ENCODE measurements at places on chromosomes 12 and 14. TPM values are rescaled to one million over a fixed set of nuclear protein-coding genes. Genes with fewer than 3 reads are reported as not detected.

- no peak for DNase-seq
These were observed 10.8 kb downstream of the PLA2G1B start for GRCh38 chr12:120316798-120317223.

- peak; percentile 57 for DNase-seq
These were observed 23.8 kb upstream of the PHC1 start for GRCh38 chr12:8890313-8891085.

- DNase-seq: no peak
These were observed 11.5 kb downstream of the ADAMTS20 start for GRCh38 chr12:43540470-43540869.

RFX4 gene
- total RNA-seq: not detected

GRCh38 chr12:5407034-5407856 is 24.7 kb upstream of the NTF3 start:
- no peak for DNase-seq

CCNT1 gene
- total RNA-seq: 21.8 TPM

ERGIC2 gene
- total RNA-seq: 26.6 TPM

GRCh38 chr12:2277492-2278155 is 224.8 kb downstream of the CACNA1C start:
- no peak for DNase-seq

TMEM63C gene
- 0.57 TPM for total RNA-seq

- no peak for DNase-seq
These were observed 1918.0 kb upstream of the FLRT2 start for GRCh38 chr14:83611906-83612390.

HCAR3 gene
- total RNA-seq: not detected

NAV3 gene
- total RNA-seq: 56.0 TPM

RERGL gene
- total RNA-seq: not detected

DNA sequence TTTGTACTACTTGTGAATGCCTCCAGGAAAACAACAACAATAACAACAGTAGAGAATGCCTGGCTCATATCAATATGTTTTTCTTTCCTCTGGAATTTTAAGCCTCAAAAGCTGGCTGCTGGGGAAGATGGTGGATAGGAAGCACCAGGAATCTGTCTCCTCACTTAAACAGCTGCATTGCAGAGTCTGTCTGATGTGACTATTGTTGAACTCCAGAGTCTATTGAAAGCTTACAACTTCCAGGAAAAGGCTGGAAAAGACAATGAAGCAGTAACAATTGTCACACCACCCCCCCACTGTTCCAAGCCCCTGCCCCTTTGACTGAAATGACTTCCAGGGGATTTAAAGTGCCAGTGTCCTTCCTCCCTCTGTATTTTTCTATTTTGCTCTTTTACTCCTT is 309.7 kb downstream of the BMP4 start:
- DNase-seq: no peak

GRCh38 chr12:56206452-56207166 is 15.1 kb downstream of the RNF41 start:
- DNase-seq: peak; percentile 36

MAP3K9 gene
- 7.2 TPM for total RNA-seq

MAP1LC3B2 gene
- total RNA-seq: 2.7 TPM

PLA2G1B gene
- not detected for total RNA-seq

DNA sequence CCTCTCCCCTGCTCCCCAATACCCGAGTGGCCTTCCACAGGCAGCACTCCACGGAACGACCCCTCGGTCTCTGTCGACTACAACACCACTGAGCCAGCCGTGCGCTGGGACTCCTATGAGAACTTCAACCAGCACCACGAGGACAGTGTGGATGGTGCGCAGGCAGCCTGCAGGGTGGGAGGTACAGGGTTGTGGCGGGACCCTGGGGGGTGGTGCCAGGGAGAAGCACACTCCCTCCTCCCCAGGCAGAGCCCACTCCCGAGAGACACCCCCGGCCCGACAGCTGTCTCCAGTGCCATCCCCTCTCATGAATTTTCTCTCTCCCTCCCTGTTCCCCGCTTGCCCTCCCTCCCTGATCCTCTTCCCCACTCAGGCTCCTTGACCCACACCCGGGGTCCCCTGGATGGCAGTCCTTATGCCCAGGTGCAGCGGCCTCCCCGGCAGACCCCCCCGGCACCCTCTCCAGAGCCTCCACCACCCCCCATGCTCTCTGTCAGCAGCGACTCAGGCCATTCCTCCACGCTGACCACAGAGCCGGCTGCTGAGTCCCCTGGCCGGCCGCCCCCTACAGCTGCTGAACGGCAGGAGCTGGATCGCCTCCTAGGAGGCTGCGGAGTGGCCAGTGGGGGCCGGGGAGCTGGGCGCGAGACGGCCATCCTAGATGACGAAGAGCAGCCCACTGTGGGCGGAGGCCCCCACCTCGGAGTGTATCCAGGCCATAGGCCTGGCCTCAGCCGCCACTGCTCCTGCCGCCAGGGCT is 9.0 kb downstream of the TNS2 start:
- DNase-seq: no peak

DNA sequence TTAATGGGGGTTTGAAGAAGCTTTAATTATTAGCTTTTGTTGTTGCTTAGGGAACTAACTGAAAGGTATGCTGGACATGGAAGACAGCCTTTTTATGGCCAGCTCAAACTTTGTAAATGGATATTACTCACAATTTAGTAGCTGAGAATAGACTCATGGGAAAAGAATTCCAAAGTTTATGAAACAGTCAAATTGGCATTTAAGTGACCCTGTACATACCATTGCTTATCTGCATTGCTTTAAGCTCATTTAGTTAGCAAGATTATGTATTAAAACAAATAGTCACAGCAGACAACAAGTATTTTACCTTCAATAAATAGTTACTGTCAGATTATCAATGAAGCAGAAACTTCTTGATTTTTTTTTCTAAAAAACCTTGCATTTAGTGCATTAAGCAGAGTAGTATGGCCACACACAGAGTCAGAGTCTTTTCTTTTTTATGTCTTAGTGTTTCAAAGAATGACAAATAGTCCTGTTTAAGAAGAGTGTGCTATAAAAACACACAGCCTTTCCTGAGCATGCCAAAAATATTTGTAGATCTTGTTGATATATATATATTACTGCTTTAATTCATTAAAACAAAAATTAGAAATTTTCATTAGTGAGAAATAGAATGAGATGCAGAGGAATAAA is 102.2 kb downstream of the TTC6 start:
- DNase-seq: peak; percentile 70

NYNRIN gene
- total RNA-seq: 0.03 TPM

KCNMB4 gene
- 4.9 TPM for total RNA-seq

GRCh38 chr14:23454445-23454856 is 15.1 kb upstream of the NGDN start:
- DNase-seq: no peak

- DNase-seq: no peak
These were observed 95.8 kb downstream of the BCAT1 start for GRCh38 chr12:24853094-24853493.

- DNase-seq: peak; percentile 16
These were observed 6.1 kb downstream of the ERBB3 start for GRCh38 chr12:56086096-56086495.
